ENCODE measurements at places on chromosomes 2 and 18. TPM values are rescaled to one million over a fixed set of nuclear protein-coding genes. Genes with fewer than 3 reads are reported as not detected.

TRAPPC12 gene
- 139 TPM for polyA plus RNA-seq

TRIM43B gene
- not detected for polyA plus RNA-seq

LNPK gene
- polyA plus RNA-seq: 40.6 TPM

TTC39C gene
- polyA plus RNA-seq: 17.1 TPM

COLEC12 gene
- 19.2 TPM for polyA plus RNA-seq

SPR gene
- 7.1 TPM for polyA plus RNA-seq

DNAJC5G gene
- 0.48 TPM for polyA plus RNA-seq

TMEM200C gene
- polyA plus RNA-seq: 8.2 TPM

CCDC178 gene
- polyA plus RNA-seq: 2.2 TPM

CCDC74B gene
- polyA plus RNA-seq: 20.2 TPM

FEV gene
- 0.14 TPM for polyA plus RNA-seq

PLCD4 gene
- 7.0 TPM for polyA plus RNA-seq

GKN1 gene
- polyA plus RNA-seq: not detected

DSG4 gene
- polyA plus RNA-seq: not detected

TOGARAM2 gene
- polyA plus RNA-seq: 10.6 TPM

TUBA3E gene
- not detected for polyA plus RNA-seq

CHRNG gene
- polyA plus RNA-seq: 0.35 TPM

RAX gene
- polyA plus RNA-seq: not detected

ALPG gene
- polyA plus RNA-seq: 0.13 TPM

UNC50 gene
- 64.6 TPM for polyA plus RNA-seq

ZNF521 gene
- 54.8 TPM for polyA plus RNA-seq

CPO gene
- polyA plus RNA-seq: 0.35 TPM

TMEM178A gene
- polyA plus RNA-seq: 55.0 TPM

CXCR1 gene
- polyA plus RNA-seq: not detected

SRSF7 gene
- 162 TPM for polyA plus RNA-seq
